Panc1 (cell line): ENCODE measurements at places on chromosomes 4 and X. TPM values are rescaled to one million over a fixed set of nuclear protein-coding genes. Genes with fewer than 3 reads are reported as not detected.

DNA sequence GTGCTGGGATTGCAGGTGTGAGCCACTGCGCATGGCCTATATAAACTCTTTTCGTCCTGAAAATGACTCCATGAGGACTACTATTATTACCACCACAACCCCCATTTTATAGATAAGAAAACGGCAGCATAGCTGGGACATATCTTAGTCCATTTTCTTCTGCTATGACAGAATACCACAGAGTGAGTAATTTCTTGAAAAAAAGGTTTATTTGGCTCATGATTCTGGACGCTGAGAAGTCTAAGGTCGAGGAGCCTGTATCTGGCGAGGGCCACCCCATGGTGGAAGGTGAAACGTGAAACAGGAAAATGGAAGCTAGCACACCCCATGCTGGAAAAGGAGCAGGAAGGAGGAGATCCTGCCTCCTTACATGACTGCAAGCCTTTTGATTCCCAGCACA is 68.9 kb downstream of the SMIM20 start:
- DNase-seq = no peak

GRCh38 chr4:145888393-145888792 is 50.2 kb downstream of the ZNF827 start:
- no peak for DNase-seq

S100G gene
- total RNA-seq = not detected

NLGN3 gene
- 0.28 TPM for total RNA-seq

GRCh38 chrX:135114392-135114791 is 5.9 kb downstream of the ETDB start:
- DNase-seq = no peak

SLITRK2 gene
- total RNA-seq = 0.59 TPM

CDKL5 gene
- total RNA-seq = 1.2 TPM

ARHGAP6 gene
- total RNA-seq = 0.13 TPM

PRSS12 gene
- total RNA-seq = 0.23 TPM

ITIH6 gene
- total RNA-seq = not detected

WNK3 gene
- not detected for total RNA-seq

SAGE1 gene
- total RNA-seq = not detected

- no peak for DNase-seq
These were observed 34.5 kb upstream of the UCP1 start for GRCh38 chr4:140603286-140603685.

DNA sequence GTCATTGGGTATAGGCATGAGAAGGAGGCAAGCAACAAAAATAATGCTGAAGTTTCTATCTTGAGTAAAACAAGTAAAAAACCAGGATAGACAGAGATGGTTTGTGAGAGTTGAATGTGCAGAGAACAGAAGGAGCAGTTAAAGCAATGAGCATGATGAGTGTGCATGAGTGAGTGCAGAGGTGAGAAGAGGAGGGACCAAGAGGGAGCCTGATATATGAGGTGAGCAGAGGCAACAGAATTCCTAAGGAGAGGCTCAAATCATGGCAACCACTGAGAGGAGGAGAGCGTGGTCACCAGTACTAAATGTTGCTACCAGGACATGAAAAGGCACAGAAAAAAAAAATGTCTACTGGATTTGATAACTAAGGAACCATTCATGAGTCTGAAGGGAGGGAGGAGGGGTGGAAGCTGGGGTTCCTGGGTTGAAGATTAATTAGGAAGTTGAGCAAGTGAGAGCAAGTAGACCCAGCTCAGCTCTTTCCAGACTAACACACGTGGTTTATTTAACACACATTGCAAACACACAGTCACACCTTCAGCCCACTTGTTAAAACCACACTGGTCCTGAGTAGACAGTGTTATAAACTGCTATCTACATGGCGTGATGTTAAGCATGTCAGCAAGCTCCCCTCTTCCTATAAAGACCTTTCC is 69.0 kb upstream of the IQCM start:
- DNase-seq = no peak

- DNase-seq = no peak
These were observed 103.5 kb downstream of the LNX1 start for GRCh38 chr4:53487766-53488165.
